ENCODE measurements at places on chromosomes 1 and 21.

DNA sequence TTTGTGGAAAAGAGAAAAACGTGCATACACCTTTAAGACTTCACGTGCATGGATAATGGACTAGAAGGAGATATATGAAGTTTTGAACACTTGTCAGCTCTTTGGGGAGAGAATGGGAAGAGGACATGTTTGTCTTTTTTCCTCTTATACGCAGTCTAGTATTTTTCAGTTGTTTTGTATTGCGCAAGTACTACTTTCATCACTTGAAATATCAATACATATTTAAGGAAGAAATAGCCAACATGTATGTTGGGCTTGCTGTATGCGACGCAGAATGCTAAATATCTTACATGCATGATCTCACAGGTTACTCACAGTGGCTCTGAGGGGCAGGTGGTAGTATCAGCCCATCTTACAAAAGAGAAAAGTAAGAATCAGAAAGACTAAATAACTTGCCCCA lies 176.5 kb upstream of the RUNX1 start:
- DNase-seq, result no peak

- DNase-seq, result no peak
Measured at GRCh38 chr1:27590917-27591508, 12.9 kb downstream of the AHDC1 start.

- DNase-seq, result no peak
Measured at GRCh38 chr1:24892188-24893153, 37.6 kb downstream of the RUNX3 start.

- peak; percentile 77 for DNase-seq
Measured at GRCh38 chr1:40684669-40685068, 6.8 kb upstream of the NFYC start.

DNA sequence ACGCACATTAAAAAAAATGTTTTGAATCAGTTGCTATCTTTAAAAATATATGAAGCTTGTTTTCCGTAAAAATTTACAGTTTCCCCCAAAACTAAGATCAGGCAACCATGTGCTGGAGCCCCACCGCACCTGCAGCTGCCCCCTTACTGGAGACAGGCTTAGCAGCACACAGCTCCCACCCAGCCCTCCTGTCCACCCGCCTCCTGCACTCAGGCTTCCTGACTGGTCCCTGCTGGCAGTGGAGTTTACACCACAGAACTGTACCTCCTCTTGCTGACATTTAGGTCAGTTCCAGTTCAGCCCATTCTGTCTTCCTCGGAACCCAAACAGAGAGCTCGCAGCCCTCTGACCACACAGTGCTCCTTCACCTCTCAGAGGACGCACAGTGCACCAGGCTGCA lies 2.1 kb downstream of the GPR161 start:
- DNase-seq, result no peak

All from Kasumi-1 (cell line).